H4 (cell line): ENCODE measurements at places on chromosomes 1 and 21. TPM values are rescaled to one million over a fixed set of nuclear protein-coding genes. Genes with fewer than 3 reads are reported as not detected.
A peak's percentile ranks its signal among the peaks of the same experiment; 100 is the strongest.

Gene RXFP4
- not detected in 2 replicates for total RNA-seq

Gene PSRC1
- 24.5 and 39.4 TPM in 2 replicates for total RNA-seq

Gene RCSD1
- not detected in 2 replicates for total RNA-seq

GRCh38 chr1:95232646-95233318 is 1.2 kb upstream of the RWDD3 start:
- DNase-seq, result no peak

- no peak for DNase-seq
Measured at GRCh38 chr1:7985851-7986612, 24.5 kb downstream of the PARK7 start.

- peak; percentile 48 for DNase-seq
Measured at GRCh38 chr1:181936768-181937581, 124.5 kb downstream of the ZNF648 start.

DNA sequence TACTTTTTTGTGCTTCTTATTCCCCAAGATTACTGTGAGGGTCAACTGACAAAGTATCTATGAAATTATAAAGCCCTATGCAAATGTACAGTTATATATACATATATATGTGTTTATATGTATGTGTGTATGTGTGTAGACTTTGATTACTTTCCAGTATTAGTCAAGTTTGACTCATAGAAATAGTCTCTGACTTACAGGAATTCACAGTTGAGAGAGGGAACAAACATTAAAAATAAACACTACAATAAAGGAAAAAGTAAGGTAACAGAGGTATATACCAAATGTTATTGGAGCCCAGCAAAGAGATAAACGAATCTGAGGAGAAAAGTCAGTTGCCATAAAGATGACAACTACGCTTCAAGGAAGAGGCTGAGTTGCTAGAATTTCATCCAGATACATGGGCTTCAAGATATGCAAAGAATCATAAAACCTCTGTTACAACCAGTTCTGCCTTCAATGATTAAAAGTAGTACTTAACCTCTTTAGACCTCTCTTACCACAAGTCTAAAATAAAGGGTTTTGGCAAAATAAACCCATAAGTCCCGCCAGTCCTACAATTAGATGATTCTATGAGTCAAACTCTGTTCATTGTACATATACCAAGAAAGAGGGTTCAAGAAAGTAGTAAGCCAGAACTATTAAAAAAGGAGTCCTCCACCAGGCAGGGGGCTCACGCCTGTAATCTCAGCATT is 7.2 kb downstream of the IFT25 start:
- DNase-seq, result no peak

DNA sequence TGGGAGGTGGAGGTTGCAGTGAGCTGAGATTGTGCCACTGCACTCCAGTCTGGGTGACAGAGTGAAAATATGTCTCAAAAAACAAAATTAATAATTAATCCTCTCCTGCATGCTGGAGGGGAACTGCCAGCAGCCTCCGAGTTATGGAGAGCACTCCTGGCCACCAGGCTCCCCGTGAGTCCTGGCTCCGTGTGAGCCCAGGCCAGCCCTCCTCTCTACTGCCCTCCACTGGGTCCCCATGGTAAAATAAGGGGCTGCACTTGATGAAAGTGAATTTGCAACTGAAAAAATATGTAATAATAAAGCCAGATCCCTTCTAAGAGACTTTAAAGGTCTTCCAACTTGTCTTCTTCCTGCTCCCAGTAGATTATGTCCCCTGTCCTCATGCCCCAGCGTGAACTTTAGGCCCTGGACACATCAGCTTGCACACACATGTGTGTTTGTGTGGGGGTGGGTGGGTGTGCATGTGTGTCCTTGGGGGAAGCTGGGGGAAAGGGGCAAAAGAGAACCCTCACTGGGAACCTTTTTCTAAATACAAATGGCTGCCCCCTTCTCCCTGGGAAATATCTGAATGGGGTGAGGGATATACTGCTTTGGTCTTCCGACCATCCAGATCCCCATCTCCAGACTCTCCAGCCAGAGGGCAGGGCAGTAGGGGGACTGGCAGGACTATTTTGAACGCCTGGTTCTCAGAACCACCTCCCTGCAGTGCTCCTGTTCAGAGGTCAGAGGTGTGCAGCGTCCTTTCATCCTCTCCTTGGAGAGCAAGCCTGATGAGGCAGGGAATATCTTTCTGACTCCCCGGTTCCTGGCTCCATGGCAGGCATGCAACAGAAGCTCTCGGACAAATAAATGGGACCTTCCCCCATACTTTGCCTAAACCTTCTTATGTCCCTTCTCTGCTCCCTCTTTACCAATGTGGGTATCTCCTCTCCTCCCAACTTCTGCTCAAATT is 26.2 kb downstream of the NEK2 start:
- DNase-seq, result no peak

DNA sequence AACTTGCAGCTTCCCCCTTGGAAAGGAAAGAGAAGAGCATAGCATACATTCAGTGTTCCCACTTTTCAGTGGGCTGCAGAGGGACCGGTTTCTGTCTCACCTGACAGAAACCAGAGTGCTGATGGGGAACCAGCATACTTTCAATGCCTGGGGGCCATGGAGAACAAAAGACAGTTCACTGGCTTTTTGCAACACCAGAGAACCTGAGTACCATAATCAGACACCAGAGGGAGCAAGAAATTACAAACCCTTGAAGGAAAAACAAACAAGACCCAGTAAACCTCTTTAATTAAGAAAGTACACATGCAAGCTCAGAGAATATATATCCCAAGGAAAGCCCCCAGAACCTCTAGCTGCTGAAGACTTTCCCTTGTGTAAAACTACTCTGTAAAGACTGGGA is 51.1 kb downstream of the CSMD2 start:
- no peak for DNase-seq

DNA sequence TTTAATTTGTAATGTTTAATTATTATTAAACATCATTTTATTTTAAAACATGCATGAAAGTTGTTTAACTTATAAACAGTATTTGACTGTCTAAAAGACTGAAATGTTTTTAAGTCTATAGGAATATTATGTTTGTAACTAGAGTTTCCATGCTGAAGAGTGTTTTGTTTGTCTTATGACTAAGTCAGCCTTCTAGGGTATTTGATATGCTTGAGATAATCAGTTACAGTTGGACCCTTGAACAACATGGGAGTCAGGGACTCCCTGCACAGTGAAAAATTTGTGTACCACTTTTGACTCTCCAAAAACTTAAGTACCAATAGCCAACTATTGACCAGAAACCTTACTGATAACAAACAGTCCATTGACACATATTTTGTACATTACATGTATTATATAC is 45.5 kb upstream of the KANK4 start:
- no peak for DNase-seq

GRCh38 chr1:175216444-175216843 is 23.9 kb upstream of the KIAA0040 start:
- no peak for DNase-seq

DNA sequence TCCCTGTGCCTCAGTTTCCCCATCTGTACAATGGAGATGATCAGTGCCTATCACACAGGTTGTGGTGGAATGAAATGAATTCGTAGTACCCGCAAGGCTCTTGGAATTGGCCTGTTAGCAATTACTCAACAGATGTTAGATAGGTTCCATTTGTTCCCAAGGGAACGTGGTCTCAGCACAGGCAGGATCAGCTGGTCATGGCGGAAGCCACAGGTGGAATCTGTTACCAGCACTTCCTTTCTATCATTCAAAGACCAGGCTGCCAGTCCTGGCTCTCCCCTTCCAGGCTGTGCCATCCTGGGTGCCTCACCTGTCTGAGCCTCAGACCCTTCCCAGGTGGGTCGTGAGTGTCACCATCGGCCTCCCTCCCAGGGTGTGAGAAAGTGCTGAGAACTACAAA is 61.5 kb downstream of the FBXO2 start:
- DNase-seq, result no peak

- DNase-seq, result peak; percentile 71
Measured at GRCh38 chr1:153386500-153386901, 4.4 kb downstream of the S100A8 start.

GRCh38 chr1:204801211-204801610 is 69.5 kb upstream of the NFASC start:
- no peak for DNase-seq

- no peak for DNase-seq
Measured at GRCh38 chr1:111973150-111973790, 16.2 kb downstream of the KCND3 start.

- DNase-seq, result no peak
Measured at GRCh38 chr1:205632669-205633169, 908 bp upstream of the ELK4 start.

DNA sequence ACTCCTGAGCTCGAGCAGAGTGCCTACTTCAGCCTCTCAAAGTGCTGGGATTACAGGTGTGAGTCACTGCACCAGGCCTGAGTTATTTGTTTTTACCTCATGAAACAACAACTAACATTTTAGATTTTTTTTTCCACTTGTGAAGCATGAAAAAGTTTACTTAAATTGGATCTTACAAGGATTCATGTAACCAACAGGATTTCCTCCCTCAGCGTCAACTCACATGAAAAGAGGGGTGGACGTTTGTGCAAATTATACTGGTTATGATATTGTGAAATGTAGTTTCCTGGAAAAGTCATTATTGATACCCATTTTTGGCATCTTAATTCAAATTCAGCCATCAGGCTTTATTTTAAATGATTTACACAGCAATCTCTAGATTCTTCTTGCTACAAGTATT is 6.5 kb downstream of the CNST start:
- DNase-seq, result no peak

DNA sequence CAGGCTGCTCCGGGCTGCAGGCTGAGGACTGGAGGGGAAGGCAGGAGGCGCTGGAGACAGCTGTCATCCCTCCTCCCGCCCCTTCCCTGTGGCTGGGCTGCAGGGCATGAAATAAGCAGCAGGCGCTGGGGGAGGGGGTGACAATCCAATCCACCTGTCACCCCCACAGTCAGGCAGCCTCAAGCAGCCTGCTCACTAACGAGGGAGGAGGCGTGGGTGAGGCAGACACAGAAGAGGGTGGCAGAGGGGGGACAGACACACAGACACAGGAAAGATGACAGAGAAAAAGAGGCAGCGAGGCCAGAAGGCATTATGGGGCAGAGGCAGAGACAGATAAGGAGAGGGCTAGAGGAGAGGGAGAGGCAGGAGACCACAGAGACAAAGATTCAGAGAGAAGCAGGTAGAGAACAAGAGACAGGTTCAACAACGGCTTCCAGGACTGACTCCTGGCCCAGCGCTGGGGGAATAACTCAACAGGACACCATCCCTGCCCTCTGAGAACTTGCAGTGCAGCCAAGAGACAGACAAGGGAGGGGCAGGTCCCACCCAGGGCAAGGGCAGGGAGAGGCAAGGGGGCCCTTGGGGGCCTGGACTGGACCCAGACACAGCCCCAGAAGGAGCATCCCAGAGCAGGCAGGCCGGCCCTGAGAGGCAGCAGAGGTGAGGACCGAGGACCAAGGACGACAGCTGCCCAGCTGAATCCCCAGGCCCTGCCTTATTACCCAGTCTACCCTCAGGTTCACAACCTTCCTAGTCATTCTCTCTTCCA is 11.2 kb downstream of the MEF2D start:
- no peak for DNase-seq

- peak; percentile 61 for DNase-seq
Measured at GRCh38 chr1:75672528-75673393, 51.7 kb upstream of the ACADM start.

DNA sequence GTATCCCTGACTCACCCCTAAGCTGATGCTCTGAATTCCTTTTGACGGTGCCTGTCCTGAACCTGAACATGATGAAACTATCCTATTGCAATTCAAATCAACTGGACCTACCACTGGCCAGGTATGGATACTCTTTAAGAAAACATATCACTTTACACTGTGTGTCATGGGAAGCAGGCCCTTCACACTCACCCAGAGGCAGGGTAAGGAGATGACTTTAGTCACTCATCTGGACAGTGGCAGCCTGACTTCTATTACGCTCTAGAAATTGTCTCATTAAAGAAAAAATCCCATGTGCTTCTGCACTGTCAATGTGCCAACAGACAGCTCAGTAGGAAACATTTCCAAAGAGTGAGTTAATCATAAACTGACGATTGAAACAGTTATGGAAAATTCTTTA is 94.3 kb downstream of the VAV3 start:
- no peak for DNase-seq

GRCh38 chr1:43199093-43199726 is 27.1 kb downstream of the CFAP57 start:
- no peak for DNase-seq

DNA sequence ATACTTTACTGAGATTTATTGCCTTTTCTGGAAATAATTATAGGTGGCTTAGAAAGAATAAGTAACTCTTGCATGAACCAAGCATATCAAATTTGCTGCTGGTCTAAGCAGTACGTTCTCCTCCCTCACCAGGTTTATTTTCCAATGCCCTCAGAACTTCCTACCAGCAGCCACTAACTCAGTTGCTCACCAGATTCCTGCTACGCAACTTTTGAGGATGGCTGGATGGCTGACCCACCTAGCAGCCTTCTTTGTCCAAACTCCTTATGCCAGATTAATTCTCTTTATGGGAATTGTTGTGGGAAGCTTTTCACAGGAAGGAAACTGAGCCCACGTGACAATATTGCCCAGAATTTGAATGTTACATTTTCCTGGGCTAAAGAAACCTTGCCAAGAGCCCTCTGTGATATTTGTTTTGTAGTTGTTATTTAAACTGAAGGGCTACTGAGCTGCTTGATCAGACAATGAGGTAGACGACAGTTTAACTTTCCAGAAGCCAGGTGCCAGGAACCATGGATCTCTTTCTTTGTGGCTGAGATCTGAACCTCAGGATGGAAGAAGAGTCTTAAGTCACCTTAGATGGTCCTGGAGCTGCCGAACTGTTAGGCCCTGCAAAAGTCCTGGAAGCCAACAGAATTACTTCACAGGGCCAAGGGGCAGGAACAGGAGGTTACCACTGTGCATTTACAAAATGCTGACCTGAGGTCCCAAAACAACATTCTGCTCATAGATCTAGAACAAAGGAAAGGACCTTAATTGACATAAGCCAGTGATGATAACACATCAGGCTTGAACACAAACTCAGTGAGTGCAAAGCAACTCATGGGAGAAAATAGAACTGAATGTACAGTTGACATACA is 85.5 kb upstream of the ATP1A1 start:
- no peak for DNase-seq

- no peak for DNase-seq
Measured at GRCh38 chr1:246108278-246108925, 398.7 kb downstream of the SMYD3 start.

DNA sequence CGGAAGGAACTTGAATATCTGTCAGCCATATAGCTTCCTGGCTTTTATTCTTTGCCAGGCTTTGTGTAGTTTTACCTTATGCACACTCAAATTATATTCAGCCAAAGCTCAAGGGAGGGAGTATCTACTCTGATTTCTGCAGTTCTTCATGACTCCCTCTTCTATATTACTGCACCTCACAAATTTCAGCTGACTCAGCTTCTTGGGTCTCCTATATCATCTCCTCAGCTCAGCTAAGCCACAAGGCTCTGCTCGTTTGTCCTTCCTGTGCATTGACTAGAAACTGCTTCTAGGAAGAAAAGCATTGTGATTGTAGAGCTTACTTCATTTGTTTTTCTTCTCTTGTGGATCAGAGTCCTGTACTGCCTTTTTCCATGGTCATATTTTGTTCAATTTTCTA is 37.4 kb downstream of the BTBD8 start:
- no peak for DNase-seq

- DNase-seq, result no peak
Measured at GRCh38 chr1:20167126-20167525, 18.8 kb upstream of the UBXN10 start.

- peak; percentile 11 for DNase-seq
Measured at GRCh38 chr1:162562470-162562828, 927 bp downstream of the UAP1 start.
